ENCODE measurements at places on chromosomes 2 and 18. TPM values are rescaled to one million over a fixed set of nuclear protein-coding genes. Genes with fewer than 3 reads are reported as not detected.
A peak's percentile ranks its signal among the peaks of the same experiment; 100 is the strongest.

DNA sequence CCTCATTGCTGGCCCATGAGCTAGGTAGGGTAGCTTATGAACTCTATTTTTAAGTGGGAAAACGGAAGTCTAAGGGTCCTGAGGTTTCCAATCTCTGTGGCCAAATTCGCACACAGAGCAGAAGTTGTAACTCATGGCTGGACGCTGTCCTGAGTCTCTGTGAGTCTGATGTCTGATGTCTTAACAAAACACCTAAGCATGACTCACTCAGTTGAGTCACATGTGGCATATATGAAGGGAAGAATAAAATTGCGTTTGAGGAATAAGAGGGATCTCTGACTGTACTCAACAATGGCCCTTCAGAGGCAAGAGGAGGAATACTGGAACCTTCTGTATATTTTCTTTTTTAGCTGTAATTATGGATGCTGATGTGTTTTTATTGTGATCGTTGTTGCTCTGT is 569.7 kb downstream of the RIT2 start:
- peak; percentile 58 for DNase-seq

DNA sequence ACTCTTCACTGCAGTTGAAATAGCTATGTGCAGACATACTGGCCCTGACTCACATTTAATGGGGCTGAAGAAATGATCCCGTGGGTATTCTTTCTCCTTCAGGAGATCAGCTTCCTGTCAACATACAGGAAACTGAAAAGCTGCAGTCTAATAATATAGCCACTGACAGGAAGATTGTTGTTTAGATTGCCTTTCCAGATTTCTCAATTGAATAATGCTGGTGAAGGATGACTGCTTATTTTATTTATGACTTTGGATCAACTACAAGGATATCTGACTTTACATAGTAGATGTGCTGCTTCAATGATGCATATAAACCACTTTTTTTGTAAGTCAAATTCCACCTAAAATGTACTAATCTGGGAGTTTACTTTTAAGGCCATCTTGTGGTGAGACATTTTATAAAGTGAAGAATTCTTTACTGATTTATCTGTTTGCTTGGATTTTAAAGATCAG is 93.4 kb upstream of the MAP4K3 start:
- no peak for DNase-seq

GRCh38 chr2:39623917-39624316 is 41.8 kb upstream of the TMEM178A start:
- DNase-seq, result no peak

- no peak for DNase-seq
Observed at GRCh38 chr2:98465456-98466226, 21.0 kb downstream of the INPP4A start.

- no peak for DNase-seq
Observed at GRCh38 chr2:231295363-231295655, 96.9 kb downstream of the ARMC9 start.

- DNase-seq, result no peak
Observed at GRCh38 chr2:102523651-102524050, 50.6 kb downstream of the SLC9A4 start.

GRCh38 chr18:56575819-56576663 is 62.4 kb downstream of the TXNL1 start:
- peak; percentile 54 for DNase-seq

- DNase-seq, result no peak
Observed at GRCh38 chr2:101173707-101174295, 22.6 kb upstream of the TBC1D8 start.

GRCh38 chr2:203730076-203730729 is 23.8 kb downstream of the CD28 start:
- no peak for DNase-seq

DNA sequence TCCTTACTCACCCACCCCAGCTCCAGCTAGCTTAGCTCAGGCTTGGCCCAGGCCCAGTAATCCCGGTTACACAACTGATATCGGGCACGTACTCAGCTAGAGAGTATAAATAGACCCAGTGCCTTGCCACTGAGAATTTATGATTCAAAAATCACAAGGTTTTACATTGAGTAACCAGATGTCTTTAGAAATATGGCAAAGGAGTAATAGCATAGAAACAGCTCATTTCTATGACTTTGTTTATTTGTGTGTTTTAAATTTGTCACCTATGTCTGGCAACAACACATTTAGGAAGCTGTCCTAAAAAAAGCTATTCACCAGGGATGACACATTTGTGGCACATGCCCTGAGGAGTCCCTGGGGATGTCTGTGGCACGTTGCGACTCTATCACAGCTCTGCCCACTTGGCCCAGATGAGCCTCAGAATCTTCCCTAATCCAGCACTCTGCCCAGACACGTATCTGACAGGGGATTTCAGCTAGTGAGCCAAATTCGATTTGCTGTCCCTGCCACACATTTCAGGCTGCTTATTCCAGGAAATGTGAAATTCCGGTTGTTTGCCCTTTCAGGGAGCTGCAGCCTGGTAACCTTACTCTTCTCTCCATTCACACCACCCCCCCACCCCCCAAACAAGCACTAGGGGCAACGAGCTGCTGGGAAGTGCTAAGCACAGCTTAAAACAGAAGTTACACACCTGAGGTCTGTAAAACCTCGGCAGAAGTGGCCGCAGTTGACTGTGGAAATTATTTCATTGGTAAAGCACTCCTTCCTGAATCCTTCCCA is 85.4 kb upstream of the ZCCHC2 start:
- peak; percentile 41 for DNase-seq

- DNase-seq, result no peak
Observed at GRCh38 chr18:13543144-13543543, 183.2 kb downstream of the FAM210A start.

- DNase-seq, result no peak
Observed at GRCh38 chr2:216415541-216415940, 3.3 kb downstream of the SMARCAL1 start.

- DNase-seq, result peak; percentile 21
Observed at GRCh38 chr2:168948621-168949212, 47.6 kb downstream of the G6PC2 start.

DNA sequence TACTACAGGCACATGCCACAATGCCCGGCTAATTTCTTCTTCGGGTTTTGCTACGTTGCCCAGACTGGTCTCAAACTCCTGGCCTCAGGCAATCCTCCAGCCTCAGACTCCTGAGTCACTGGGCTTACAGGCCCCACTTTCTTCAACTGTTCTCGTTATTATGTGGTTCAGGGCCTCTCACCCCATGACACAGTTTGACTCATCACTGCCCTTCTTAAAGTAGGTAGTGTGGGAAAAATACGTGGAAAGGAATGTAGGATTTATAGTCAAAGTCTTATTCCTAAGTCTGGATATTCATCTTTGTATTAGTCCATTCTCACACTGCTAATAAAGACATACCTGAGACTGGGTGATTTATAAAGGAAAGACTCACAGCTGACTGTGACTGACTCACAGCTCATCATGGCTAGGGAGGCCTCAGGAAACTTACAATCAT is 19.4 kb downstream of the CENPA start:
- DNase-seq, result no peak

DNA sequence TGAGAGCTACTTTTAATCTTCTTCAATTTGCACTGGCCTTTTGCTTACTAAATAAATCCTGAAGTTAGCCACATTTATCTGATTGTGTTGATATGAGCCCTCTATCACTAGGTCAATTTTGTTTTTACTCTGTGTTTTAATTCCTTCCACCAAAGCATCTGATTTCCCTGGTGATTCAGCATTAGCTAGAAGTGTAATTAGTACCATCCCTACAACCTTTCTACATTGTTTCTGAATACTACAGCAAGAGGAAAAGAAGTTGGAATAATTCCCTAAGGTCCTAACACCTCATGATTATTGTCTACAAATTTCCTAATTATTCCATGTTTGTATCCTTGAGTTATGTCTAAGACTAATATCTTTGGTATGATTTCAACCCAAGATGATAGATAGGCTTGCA is 1093.6 kb downstream of the SUCLG1 start:
- DNase-seq, result no peak

GRCh38 chr2:188050726-188051125 is 240.9 kb upstream of the GULP1 start:
- DNase-seq, result no peak

GRCh38 chr2:200324362-200324761 is 17.9 kb downstream of the SPATS2L start:
- no peak for DNase-seq

GRCh38 chr2:54503192-54503591 is 47.1 kb downstream of the SPTBN1 start:
- peak; percentile 22 for DNase-seq

GRCh38 chr18:76514573-76514972 is 19.5 kb upstream of the ZNF516 start:
- DNase-seq, result no peak

DNA sequence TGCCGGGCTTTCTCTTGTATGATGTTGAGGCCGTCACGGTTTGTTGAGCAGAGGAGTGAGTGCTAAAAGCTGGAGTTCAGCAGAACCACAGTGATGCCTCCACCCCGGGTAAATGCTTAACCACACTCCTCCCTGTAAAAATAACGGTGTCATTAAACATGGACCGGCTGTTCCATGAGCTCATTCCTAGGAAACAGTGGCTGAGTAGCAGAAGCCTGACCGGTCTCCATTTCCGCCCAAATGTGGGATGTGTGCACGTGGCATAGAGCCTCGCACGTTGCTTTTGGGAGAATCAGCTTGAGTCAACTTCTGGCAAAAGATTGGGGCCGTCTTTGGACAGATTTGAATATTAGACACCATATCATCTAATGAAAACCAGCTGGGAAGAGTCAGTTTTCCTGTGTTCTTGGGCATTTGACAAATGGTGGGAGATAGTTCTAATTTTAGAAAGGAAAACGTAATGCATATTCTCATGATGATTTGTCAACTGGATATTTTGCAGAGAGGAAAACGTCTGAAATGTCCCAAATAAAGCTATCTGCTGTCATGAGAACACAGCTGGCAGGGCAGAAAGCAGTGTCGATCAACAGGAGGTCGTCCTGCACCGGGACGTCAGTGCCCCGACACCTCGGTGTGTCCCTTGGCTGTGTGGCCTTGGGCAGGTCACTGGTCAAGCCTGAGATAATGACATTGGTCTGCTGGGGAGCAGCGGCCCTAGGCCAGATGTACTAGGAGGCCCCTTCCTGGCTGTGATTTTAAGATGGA is 42.4 kb downstream of the LRRFIP1 start:
- no peak for DNase-seq

- DNase-seq, result no peak
Observed at GRCh38 chr2:161100211-161100895, 59.9 kb upstream of the TANK start.

DNA sequence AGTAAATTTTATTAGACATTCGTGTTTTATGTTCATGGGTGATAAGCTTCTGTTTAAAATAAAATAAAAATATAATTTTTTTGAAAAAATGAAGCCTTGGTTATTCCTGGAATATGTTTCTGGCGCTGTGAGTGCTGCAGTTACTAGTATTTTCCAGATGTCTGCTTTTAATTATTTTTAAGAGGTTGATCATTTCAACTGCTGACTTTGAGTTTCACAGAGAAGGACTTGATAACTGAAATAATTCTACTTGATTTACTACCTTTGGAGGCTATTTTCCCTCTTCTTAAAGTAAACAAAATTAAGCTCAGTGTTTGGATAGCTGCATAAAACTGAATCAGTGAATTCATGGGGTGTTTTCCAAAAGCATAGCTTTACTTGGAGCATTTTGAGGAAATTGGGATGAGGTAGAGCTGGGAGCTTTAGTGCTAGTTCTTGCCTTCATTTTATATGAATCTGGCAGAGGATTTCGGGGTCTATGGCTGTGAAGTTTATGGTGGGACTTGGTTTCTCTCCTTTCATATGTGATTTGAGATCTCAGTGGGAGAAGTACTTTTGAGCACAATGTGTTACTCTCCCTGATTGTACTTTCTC is 666.5 kb downstream of the DCDC2C start:
- DNase-seq, result no peak

DNA sequence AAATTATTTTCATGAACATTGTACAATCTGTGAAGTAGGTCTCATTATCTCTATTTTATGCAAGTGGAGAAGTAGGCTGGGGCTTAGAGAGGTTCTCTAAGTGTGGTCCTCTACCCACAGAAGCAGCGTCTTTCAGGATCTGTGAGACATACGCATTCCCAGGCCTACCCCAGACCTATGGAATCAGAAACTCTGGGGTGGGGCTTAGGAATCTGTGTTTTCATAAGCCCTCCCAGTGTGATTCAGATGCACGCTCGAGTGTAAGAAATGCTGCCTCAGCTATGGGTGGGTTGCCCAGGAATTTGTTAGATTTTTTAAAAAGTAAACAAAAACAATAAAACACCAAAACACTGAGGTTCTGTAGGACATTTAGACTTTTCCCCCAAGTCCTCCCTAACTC is 14.8 kb upstream of the ZAP70 start:
- no peak for DNase-seq

DNA sequence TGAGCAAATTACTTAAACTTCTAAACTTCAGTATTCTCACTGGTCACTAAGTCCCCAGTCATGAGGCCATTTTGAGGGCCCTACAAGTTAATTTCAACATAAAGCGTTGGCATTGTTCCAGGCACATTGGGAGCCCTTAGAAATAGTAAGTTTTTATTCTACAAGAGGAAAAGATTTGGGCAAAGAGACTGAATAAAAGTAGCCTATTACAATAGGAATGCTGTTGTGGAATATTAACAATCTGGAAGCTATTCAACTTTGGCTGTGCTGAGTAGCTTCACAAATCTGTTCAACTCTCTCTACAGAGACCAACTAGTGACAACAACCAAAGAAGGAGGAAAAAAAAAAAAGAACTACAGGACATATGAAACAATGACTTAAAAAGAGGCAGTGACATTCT is 1287.5 kb upstream of the NXPH2 start:
- no peak for DNase-seq

DNA sequence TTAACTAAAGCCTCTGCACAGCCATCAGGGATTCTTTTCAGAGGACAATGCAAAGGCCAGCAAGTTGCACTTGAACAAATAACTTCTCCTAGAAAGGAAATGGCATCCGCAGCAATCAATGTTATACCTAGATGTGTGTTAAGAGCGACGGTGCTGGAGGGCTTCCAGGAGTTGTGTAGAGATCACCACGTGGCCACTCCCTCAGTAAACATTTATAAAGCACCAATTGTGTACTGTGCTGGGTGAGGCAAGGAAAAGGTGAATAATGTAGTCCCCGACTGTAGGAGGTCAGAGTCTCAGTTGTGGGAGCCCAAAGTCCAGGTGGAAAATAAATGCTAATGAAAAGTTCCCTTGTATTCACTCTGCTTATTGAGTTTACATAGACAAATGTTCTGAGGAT is 135.0 kb downstream of the ALK start:
- DNase-seq, result no peak

The SPP2 gene
- total RNA-seq, result not detected

The NTSR2 gene
- total RNA-seq, result not detected

The PSMD1 gene
- 78.2 TPM for total RNA-seq

The DIPK1C gene
- not detected for total RNA-seq

The NPHP1 gene
- total RNA-seq, result 11.9 TPM

The TBR1 gene
- 0.05 TPM for total RNA-seq

The UGT1A5 gene
- not detected for total RNA-seq

The L3MBTL4 gene
- 1.2 TPM for total RNA-seq

The NDUFB3 gene
- total RNA-seq, result 123 TPM

The FAM228B gene
- 2.5 TPM for total RNA-seq

The PLB1 gene
- total RNA-seq, result 0.06 TPM

The GLS gene
- total RNA-seq, result 90.4 TPM

The PASK gene
- 2.1 TPM for total RNA-seq

The DLX1 gene
- total RNA-seq, result 3.8 TPM

The CCDC102B gene
- total RNA-seq, result 8.5 TPM

The SERPINB13 gene
- total RNA-seq, result not detected

The GALNT14 gene
- 21.8 TPM for total RNA-seq

The DNER gene
- total RNA-seq, result 111 TPM

The IL1F10 gene
- total RNA-seq, result not detected

The GPR35 gene
- 0.38 TPM for total RNA-seq

The TUBA3E gene
- total RNA-seq, result not detected

The FBXO48 gene
- 0.75 TPM for total RNA-seq

The NYAP2 gene
- not detected for total RNA-seq

The BCL2 gene
- 12.3 TPM for total RNA-seq
